ENCODE measurements at places on chromosomes 3 and 15.
A peak's percentile ranks its signal among the peaks of the same experiment; 100 is the strongest.

- no peak for DNase-seq
Observed at GRCh38 chr3:181880331-181880730, 168.6 kb downstream of the SOX2 start.

GRCh38 chr15:66846031-66846430 is 144.0 kb downstream of the SMAD6 start:
- no peak for DNase-seq

DNA sequence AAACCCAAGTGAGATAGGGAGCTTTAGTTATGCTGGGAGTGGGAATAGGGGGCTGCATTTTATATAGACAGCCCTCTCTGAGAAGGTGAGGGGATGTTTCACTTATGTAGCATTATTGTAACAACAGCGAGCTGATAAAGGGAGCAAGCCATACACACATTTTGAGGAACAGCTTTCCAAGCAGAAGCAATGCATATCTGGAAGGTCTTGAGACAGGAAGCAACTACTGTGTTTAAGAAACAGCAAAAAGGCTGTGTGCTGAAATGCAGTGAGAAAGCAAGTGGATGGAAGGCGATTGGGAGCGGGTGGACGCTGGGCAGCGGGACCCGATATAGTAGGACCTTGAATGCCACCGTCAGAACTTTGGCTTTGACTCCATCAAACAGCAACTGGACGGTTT is 155.9 kb upstream of the TBL1XR1 start:
- DNase-seq = no peak

DNA sequence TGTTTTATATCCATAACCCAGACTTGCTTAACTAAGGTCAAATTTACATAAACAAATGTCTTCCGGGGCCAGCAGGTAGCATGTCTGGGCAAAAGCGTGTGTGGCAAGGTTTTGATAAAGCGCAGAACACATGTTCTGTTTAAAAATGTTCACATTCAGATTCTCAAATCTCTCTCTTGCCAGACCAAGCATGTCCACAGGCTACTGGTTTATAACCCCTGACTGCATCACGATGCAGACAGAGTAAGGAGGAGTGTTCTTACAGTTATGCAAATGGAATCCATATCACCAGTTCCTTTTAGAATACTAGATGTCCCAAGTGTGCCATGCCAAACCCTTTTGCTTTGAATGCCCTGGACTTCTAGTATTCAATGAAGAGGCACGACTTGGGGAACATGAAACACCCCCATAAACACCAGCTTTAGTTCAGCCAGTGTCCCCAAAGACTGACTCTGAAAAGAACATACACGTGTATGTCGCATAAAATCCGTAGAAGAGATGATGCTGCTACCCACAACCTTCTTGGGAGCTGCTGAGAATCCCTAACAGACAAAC is 412.0 kb downstream of the CNTN4 start:
- DNase-seq = peak; percentile 5

GRCh38 chr3:51937611-51938450 is 3.9 kb downstream of the RRP9 start:
- DNase-seq = no peak

DNA sequence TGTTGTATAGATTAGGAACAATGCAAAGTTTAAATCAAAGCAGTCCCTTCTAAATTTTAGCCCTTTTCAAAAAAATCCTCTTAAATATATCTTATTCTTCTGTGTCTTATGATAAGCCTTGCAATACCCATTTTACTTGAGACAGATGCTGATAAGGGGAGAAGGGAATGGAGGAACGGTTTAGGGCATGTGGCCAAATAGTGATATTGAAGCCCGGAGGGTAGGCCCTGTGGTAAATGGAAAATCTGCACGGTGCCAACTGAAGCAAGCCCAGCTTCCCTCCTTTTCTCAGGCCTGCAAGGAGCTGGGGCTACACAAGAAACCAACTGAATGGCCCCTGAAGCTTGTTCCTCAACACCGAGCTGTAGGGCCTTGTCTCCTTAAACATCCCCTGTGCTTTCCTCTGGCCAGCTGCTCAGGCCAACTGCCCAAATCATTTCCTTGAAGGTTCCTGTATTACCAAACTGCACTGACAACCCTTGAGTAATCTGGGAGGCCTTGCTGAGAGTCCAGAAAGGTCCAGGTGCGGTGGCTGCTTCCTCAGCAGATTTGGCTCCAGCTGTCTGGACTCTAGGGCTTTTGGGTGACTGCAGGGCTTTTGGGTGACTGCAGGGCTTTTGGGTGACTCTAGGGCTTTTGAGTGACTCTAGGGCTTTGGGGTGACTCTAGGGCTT is 67.2 kb downstream of the NCEH1 start:
- DNase-seq = no peak

DNA sequence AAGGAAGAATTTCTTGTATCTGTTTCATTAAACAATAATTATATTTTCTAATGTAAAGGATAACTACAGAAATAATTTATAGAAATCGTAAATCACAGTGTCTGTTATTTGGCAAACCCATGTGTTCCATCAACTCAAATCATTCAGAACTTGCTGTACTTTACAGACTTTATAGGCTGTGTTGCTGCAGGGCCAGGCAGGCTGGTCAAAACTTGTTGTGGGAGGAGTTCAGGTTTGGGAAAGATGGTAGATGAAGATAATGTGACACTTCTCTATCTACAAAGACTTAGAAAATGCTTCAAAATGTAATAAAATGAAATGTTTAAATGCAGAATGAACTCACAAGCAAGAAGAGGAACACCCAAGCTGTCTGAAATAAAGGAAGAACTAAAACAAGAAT is 183.4 kb downstream of the SEMA6D start:
- no peak for DNase-seq

DNA sequence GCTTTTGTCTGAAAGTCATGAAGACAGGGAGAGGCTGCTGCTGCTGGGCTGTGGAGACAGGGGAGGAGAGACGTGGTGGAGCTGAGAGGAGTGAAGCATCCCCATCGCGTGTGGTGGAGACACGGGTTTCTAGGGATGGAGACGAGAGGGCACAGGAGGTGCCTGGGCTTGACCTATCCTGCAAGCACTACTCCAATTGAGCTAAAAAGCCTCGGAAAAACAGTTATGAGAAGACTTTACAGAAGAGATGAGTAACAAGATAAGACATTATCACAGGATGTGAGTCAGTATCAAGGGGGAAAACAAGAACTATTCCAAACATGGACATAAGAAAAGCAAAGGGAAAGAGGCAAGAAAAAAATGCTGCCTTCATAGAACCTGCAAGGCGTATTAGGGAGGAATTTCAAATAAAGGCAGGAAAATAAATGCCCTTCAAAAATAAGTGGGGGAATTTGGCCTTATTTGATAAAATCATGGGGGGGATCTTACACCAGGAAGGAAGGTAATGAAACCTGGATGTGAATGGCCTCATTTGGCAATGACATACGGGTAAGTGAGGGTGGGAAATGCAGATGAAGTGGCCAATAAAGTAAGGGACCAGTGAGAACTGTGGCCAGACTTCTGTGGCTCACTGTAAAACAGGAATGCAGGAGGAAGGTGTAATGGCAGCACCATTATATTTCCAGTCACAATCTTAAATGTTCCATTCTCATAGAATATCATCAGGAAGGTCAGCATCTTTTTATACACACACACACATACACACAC is 97.9 kb downstream of the PLD1 start:
- no peak for DNase-seq

- DNase-seq = no peak
Observed at GRCh38 chr3:136682740-136683312, 69.4 kb downstream of the STAG1 start.

GRCh38 chr3:76432396-76432795 is 607.5 kb upstream of the ROBO2 start:
- DNase-seq = no peak

DNA sequence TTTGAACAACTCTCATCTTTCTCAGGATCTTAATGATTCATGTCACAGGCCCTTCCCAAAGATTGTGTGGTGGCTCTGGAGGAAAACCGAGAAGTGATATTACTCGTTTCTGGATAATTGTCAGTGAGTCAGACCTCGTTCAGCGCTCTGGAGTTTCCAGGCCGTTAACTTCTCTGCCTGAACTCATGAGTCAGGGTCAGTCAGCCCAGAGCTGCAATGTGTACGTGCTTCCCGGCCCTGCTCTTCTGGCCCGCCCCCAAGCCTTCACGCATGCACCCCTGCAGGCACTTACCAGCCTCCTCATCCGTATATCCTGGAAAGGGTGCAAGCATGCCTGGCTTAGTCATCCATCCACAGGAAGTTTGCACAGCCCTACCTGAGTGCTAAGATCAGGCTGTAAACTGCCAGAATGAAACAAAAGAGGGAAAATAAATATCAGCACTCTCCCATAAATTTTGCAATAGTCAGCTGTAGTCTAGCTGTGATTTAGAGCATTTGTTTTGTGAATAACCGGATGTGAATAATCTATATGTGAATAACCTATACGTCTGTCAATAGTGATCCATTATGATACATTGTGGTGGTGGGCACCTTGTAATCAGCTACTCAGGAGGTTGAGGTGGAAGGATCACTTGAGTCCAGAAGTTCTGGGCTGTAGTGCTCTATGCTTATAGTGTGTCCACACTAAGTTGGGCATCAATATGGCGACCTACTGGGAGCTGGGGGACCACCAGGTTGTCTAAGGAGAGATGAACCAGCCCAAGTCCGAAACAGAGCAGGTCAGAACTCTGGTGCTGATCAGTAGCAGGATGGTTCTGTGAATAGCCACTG is 35.3 kb upstream of the SEMA4B start:
- DNase-seq = no peak

GRCh38 chr3:177687291-177687690 is 490.0 kb upstream of the TBL1XR1 start:
- DNase-seq = no peak

DNA sequence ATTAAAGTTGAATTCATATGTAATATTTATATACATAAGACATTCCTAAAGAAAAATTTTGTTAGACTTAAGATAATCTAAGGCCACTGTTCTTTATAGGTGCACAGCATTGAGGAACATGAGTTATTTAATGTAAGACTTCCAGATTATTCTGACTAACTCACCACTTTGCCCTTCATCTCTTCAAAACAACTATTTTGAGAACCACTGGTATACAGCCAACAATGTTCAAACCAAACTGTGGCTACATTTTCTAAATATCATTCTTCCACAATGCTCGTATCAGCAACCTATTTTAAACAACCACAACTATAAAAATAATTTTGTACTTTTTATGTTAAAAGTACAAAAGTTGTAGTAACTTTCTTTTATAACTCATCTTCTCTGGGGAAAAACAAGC is 199.8 kb upstream of the ALCAM start:
- no peak for DNase-seq

GRCh38 chr3:117927825-117928224 is 1106.8 kb downstream of the IGSF11 start:
- no peak for DNase-seq

DNA sequence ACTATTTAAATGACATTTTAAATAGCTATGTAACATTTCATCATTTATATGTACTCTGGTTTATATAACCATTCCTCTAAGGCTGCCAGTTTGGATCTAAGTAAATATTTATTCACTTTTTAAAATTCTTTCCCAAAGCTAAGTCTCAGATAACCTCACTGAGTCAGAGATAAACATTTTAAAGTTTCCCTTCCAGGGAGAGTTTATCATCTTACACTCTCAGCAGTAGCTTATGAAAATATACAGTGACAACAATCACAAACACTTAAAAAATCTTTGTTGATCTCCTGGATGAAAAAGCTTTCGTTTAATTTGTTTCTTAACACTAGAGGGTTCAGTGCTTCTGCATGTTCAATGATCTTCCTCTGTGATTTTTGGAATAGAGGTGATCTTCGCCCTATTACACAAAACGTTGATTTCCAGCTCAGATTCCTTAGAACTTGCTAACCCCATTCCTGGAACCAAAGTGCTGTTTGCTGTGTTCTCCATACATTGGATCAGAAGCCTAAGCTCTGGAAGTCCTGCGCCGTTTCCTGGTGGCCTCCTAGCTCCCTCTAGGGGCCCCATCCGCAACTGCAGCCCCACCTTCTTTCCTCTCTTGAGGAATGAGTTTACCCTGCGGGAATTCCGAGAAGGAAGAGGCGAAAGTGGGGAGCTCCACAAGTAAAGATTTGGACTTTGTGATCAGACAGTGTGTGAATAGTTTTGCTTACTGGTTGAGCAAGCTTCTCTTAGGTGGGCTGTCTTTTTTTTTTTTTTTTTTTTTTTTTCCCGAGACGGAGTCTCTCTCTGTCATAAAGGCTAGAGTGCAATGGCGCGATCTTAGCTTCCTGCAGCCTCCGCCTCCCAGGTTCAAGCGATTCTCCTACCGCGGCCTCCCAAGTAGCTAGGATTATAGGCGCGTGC is 29.3 kb upstream of the SACM1L start:
- peak; percentile 78 for DNase-seq

DNA sequence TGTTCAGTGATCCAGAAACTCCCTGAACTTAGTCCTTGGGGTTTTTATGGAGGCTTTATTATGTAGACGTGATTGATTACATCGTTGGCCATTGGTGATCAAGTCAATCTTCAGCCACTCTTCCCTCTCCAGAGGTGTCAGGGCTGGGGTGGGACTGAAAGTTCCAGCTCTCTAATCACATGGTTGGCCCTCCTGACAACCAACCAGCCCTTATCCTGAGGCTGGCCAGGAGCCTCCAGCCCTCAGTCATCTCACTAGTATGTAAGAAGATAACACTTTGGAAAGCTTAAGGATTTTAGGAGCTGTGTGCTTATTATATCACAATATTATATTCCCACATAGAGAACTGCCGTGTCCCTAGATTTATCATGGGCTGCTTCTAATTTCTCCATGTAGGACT is 142.3 kb downstream of the VPS8 start:
- no peak for DNase-seq

- no peak for DNase-seq
Observed at GRCh38 chr15:70272565-70273355, 175.0 kb upstream of the TLE3 start.

DNA sequence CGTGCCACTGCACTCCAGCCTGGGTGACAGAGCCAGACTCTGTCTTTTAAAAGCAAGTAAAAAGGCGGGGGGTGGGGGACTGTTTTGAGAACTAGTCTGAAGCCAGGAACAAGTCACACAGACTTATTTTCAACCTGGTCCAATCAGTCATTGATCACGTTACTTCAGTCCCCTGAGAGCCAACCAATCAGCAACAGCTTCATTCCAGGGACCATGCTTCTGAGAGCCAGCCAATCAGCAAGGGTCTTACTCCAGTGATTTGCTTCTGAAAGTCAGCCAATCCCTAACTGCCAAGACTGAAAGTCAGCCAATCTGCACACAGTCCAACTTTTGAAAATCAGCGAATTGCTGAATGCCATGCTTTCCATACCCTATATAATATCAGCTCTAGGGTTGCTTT is 48.6 kb upstream of the C15orf39 start:
- DNase-seq = no peak

- no peak for DNase-seq
Observed at GRCh38 chr3:7266551-7266950, 405.6 kb downstream of the GRM7 start.

GRCh38 chr15:70539912-70540530 is 223.3 kb downstream of the UACA start:
- DNase-seq = no peak

- DNase-seq = no peak
Observed at GRCh38 chr3:71518089-71518488, 65.4 kb downstream of the FOXP1 start.

- no peak for DNase-seq
Observed at GRCh38 chr15:58298879-58299850, 132.6 kb upstream of the LIPC start.

- no peak for DNase-seq
Observed at GRCh38 chr15:77564341-77564740, 68.4 kb downstream of the LINGO1 start.

- no peak for DNase-seq
Observed at GRCh38 chr3:51679777-51680176, 8.7 kb downstream of the TEX264 start.

All from cerebellum (tissue), 4 donors.